ENCODE measurements at places on chromosomes 16 and 17. TPM values are rescaled to one million over a fixed set of nuclear protein-coding genes. Genes with fewer than 3 reads are reported as not detected.

DNA sequence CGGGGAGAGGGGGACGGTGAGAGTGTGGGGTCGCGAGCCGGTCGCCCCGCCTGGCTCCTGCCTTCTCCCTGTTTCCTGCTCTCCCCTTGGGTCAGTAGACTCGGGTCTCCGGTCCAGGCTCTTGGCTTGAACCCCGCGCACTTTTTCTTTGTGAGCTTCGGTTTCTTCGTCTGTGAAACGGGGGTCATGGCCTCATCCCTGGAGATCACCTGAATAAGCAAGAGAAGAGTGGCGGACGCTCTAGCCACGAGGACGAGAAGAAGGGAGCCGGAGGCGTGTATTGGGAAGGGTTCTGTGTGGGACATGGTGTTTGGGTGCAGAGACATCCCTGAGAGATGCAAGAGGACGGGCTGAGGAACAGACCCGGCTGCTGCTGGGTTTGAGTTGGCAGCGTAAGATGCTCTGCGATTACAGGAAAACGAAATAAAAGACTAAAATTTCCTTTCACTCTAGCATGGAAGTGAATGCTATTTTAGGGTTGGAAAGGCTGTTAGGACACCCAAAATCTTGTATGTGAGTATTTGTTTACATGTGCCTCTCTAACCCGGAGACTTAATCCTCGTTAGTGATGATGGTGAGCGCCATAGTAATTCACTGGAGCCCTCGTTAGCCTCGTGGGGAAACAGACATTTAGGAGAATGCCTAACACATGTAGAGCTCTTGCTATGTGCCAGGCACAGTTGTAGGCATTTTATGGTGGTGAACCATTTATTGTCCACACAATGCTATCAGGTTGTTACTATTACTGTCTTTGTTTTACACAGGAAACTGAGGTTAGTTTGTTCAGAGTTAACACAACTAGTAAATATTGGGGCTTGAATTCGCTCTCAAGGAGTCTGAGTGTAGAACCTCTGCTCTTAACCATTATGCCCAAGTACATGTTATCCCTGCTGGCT, 646 bp downstream of the KIF22 start:
- no peaks in the 10 kb centered on the region for H3K36me3 ChIP-seq
- peak overlapping the region; percentile 90 for H3K4me3 ChIP-seq
- H3K27ac ChIP-seq = peak overlapping the region; percentile 80
- peaks cover 13% of the 10 kb centered on the region for H3K4me1 ChIP-seq
- no peak for DNase-seq

GRCh38 chr16:3578121-3578520, 918 bp upstream of the NLRC3 start:
- H3K27ac ChIP-seq = no peak overlapping the region
- H3K4me1 ChIP-seq = peaks cover 6% of the 10 kb centered on the region
- no peak overlapping the region for H3K4me3 ChIP-seq
- no peak for DNase-seq

- no peaks in the 10 kb centered on the region for H3K4me1 ChIP-seq
- no peak for DNase-seq
- H3K27ac ChIP-seq = no peak overlapping the region
- H3K4me3 ChIP-seq = no peak overlapping the region
- H3K27me3 ChIP-seq = no peaks in the 10 kb centered on the region
Measured at GRCh38 chr17:75490173-75490743, 25.1 kb downstream of the CASKIN2 start.

GRCh38 chr17:76558198-76559095, 18.6 kb downstream of the PRCD start:
- DNase-seq = no peak
- H3K27ac ChIP-seq = peak overlapping the region; percentile 87
- peak overlapping the region; percentile 96 for H3K4me3 ChIP-seq
- H3K4me1 ChIP-seq = peaks cover 41% of the 10 kb centered on the region
- peaks cover 23% of the 10 kb centered on the region for H3K36me3 ChIP-seq

GRCh38 chr17:48542114-48542656, 2.7 kb downstream of the HOXB2 start:
- no peak overlapping the region for H3K4me3 ChIP-seq
- DNase-seq = no peak
- H3K36me3 ChIP-seq = no peaks in the 10 kb centered on the region
- H3K27ac ChIP-seq = 0 out of 2 replicates have a peak overlapping the region, but pooled peaks have one; percentile 4

DNA sequence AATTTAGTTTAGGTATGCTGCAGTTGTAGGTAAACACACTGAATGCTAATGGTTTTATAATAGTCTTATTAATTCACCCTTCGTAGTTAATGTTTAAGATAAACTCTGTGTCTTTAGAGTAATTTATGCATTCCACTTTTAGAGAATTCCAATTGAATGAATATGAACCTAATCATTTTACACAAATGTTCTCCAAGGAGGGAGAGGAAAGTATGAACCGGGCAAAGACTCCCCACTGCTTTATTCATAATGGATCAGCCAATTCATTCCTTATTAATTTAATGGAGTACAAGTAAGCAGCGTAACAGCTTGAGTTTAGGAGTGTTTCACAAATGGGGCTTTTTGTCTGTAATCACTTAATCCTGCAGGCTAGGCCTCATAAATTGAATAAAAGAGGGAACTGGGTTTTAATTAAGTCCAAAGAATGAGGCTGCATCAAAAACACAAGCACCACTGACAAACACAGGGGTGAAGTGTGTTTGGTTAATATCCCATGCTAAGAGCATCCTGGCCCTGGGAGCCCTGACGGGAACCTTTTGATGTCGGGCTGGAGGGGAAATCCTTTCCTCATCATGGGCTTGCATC, 375.7 kb upstream of the DYNLRB2 start:
- DNase-seq = no peak
- H3K4me1 ChIP-seq = no peaks in the 10 kb centered on the region

DNA sequence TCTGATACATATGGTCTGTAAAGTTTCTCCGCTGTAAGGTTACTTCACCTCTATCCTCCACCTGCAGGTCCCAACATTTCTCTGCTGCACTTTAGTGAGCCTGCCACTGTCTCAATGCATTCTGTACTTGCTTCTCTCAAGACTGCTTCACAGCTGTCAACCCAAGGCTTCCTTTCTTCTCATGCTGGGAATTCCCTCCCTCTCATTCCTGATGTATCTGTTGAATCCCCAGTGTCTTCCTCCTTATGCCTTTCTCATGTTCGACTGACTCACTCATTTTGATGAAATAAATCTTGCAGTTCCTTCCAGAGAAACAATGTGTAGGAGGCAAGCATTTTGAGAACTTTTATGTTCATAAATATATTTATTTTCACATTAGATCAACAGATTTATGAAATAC, 288.3 kb downstream of the CNTNAP4 start:
- no peaks in the 10 kb centered on the region for H3K36me3 ChIP-seq
- H3K4me1 ChIP-seq = no peaks in the 10 kb centered on the region
- H3K27me3 ChIP-seq = no peaks in the 10 kb centered on the region
- H3K4me3 ChIP-seq = no peak overlapping the region

DNA sequence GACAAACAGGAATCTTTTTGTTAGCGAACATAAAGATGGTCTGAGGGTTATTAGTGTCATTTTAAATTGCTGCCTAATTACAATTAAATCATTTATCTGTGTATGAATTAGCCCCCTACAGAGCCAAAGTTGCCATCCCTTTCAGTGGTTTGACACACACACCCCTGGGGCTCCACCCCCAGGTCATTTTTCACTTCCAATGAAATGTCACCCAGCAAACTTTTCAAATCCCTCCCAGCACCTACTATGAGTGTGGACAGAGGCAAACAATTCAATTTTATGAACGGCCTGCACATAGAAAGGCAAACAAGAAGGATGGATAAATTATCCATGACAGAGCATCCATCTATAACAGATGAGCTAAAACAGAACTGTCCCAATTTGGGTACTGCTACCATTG, 2.4 kb downstream of the MYH10 start:
- H3K27ac ChIP-seq = no peak overlapping the region
- no peaks in the 10 kb centered on the region for H3K27me3 ChIP-seq
- peaks cover 15% of the 10 kb centered on the region for H3K4me1 ChIP-seq
- no peak for DNase-seq
- no peak overlapping the region for H3K4me3 ChIP-seq

DNA sequence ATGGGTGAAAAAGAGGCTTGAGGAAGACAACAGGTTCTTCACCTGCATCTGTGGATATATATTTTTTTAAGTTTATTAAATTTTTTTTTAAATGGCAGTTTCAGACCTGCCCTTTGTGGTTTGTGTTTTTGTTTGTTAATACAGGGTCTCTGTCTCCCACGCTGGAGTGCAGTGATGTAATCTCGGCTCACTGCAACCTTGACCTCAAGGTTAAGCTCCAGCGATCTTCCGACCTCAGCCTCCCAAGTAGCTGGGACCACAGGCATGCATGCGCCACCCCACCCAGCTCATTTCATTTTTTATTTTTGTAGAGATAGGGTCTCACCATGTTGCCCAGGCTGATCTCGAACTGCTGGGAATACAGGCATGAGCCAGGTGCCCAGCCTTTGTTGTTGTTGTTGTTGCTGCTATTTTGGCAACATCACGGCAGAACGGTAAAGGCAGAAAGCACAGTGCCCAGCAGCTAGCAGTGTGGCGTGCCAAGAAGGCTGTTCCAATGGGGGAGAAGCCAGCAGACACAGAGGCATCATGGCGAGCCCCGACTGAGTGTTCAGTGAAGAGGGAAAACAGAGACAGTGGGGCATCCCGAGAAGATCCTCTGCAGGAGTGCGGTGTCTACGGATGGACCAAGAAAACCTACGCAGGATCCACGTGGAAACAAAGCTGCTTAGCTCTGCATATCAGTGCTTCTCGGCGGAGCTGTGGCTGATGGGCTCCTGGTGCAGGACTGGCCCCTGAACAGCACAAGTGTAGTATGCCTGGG, 19.6 kb downstream of the TMC6 start:
- no peak overlapping the region for H3K27ac ChIP-seq
- H3K27me3 ChIP-seq = no peaks in the 10 kb centered on the region
- no peaks in the 10 kb centered on the region for H3K36me3 ChIP-seq
- H3K4me1 ChIP-seq = no peaks in the 10 kb centered on the region

GRCh38 chr16:26649381-26650045, 417.2 kb upstream of the C16orf82 start:
- no peak for DNase-seq
- H3K27me3 ChIP-seq = no peaks in the 10 kb centered on the region
- H3K4me1 ChIP-seq = no peaks in the 10 kb centered on the region
- H3K36me3 ChIP-seq = no peaks in the 10 kb centered on the region

GRCh38 chr17:61517265-61517664, 65.0 kb downstream of the TBX4 start:
- H3K27ac ChIP-seq = no peak overlapping the region
- no peaks in the 10 kb centered on the region for H3K27me3 ChIP-seq
- DNase-seq = no peak
- H3K4me3 ChIP-seq = no peak overlapping the region
- no peaks in the 10 kb centered on the region for H3K36me3 ChIP-seq

DNA sequence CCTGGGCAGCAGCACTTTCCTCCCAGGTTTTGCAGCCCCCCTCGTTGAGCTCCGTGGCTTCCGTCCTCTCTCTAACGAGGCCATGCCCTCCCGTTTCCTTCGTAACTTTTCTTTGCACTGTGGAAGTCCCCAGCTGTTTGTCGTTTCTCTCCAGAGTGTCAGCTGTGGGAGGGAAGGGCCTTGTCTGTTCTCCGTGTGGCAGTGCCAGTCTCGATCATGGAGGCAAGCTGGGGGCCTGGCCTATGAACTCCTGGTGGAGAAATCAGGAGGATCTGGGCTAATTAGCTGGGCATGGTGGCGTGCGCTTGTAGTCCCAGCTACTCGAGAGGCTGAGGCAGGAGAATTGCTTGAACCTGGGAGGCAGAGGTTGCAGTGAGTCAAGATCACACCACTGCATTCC, 28.3 kb downstream of the TBCD start:
- H3K27me3 ChIP-seq = no peaks in the 10 kb centered on the region
- DNase-seq = no peak
- no peak overlapping the region for H3K27ac ChIP-seq

DNA sequence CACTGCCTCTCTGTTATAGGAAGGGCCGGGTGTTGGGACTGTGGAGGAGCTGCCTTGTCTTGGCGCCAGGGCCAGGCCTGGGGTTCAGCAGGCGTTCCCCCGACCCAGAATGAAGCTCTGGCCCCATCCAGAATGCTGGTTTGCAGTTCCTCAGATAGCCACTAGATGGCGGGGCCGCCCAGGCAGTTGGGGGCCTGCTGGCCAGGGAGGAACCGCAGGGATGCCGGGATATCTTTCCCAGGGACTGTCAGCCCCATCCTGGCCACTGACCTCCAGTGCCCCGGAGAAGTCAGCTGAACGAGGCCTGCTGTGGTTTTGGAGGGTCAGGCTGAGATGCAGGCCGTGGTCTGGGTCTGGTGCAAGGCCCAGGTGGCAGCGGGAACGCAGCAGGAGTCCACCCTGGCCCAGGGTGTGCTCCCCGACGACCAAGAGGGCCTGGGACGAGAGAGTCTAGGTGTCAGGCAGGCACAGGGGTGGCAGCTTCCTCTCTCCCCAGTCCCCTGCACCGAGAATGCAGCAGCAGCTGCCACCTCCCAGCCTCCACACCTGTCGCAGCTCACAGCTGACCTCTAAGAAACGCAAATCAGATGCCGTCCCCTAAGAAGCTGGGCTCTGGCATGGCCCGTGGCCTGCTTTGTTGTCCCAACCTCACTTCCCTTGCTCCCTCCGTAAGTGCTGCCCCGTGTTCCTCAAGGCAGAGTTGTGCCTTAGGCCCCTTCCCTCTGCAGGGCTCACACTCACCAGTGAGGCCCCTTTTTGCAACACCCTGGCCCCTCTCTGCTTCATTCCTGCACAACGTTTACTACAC, 51.2 kb downstream of the RMI2 start:
- no peaks in the 10 kb centered on the region for H3K27me3 ChIP-seq
- no peaks in the 10 kb centered on the region for H3K36me3 ChIP-seq
- no peak for DNase-seq
- no peaks in the 10 kb centered on the region for H3K4me1 ChIP-seq
- no peak overlapping the region for H3K27ac ChIP-seq

DNA sequence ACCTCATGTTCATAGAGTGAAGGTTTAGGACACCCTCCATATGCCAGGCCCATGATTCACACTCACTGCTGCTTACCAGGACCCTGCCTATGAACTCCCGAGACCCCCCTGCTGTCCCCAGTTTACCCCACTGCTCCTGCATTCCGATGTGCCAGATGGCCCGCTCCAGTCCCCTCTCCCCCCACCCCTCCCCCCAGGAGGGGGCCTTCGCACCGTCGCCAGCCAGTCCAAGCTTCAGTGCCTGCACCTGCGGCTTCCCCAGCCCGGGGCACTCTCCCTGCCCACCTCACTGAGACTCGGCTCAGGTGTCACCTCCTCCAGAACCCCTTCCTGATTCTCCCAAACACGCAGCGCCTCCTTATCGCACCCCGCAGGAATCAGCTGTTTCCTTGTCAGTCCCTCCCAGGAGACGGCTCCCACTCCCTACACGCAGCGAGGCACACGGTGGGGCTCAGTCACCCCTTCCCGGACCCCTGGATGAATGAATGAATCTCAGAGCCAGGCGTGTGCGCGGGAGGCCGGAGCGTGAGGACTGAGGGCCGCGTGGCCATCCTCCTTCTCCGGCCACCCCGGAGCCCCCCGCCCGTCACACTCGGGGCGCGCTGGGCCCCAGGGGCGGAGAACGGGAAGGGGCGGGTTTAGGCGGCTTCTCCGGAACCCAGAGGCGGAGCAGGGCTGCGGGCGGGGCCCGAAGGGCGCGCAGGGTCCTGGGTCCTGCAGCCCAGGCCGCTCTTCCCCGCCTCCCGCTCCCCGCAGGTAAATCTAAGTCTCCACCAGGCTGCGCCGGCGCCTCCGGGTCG, 1.6 kb downstream of the MYO1C start:
- H3K27me3 ChIP-seq = no peaks in the 10 kb centered on the region
- H3K36me3 ChIP-seq = no peaks in the 10 kb centered on the region
- H3K4me1 ChIP-seq = peaks cover 21% of the 10 kb centered on the region
- H3K27ac ChIP-seq = peak overlapping the region; percentile 99
- no peak for DNase-seq

The PIK3R6 gene
- total RNA-seq = 0.07 TPM

The NEK8 gene
- total RNA-seq = 7.0 TPM

The CDH11 gene
- total RNA-seq = 0.52 TPM

The NAGS gene
- 10.0 TPM for total RNA-seq

The MYH11 gene
- 0.61 TPM for total RNA-seq

The GNGT2 gene
- total RNA-seq = not detected

The C17orf75 gene
- 22.5 TPM for total RNA-seq
